ENCODE measurements at places on chromosomes 6 and 20.

GRCh38 chr6:144064402-144065212 lies 30.8 kb downstream of the SF3B5 start:
- H3K36me3 ChIP-seq = no peaks in the 10 kb centered on the region
- peak overlapping the region; percentile 85 for H3K4me3 ChIP-seq
- no peaks in the 10 kb centered on the region for H3K27me3 ChIP-seq
- DNase-seq = peak; percentile 81
- H3K4me1 ChIP-seq = peaks cover 37% of the 10 kb centered on the region

DNA sequence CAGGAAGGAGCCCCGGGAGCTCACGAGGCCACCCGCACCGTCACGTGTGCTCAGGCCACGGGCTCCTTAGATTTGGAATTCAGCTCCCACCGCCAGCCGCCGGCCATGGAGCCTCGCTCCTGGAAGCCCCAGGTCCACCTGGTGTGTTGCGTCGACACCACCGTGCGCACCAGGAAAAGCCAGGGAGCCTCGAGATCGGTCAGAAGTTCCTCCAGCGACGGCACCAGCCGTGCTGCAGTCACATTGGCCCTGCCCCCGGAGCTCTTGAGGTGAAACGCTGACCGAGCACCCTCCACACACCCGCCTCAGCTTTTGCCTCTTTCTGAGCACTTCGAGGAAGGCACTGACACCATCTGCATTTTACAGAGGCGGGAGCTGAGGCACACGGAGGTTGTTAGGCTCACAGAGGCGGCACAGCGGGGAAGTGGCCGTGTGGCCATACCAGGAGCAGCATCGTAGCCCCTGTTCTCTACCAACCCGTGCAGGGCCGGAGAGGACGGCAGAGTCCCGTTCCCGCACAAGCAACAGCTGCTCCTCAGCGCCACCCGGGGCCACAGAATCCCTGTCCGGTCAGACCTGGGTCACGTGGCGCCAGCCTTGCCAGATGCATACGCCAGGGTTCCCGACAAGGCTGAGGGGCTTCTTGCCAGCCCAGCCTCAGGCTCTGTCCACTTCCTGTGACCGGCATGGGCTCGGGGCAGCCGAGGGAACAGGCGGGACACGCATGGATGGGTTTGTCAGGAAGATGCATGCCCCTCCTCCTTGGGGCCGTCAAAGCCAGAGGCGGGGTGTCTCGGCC lies 7.6 kb downstream of the NKAIN4 start:
- no peaks in the 10 kb centered on the region for H3K4me1 ChIP-seq
- no peaks in the 10 kb centered on the region for H3K36me3 ChIP-seq
- no peak overlapping the region for H3K4me3 ChIP-seq
- no peak for DNase-seq

DNA sequence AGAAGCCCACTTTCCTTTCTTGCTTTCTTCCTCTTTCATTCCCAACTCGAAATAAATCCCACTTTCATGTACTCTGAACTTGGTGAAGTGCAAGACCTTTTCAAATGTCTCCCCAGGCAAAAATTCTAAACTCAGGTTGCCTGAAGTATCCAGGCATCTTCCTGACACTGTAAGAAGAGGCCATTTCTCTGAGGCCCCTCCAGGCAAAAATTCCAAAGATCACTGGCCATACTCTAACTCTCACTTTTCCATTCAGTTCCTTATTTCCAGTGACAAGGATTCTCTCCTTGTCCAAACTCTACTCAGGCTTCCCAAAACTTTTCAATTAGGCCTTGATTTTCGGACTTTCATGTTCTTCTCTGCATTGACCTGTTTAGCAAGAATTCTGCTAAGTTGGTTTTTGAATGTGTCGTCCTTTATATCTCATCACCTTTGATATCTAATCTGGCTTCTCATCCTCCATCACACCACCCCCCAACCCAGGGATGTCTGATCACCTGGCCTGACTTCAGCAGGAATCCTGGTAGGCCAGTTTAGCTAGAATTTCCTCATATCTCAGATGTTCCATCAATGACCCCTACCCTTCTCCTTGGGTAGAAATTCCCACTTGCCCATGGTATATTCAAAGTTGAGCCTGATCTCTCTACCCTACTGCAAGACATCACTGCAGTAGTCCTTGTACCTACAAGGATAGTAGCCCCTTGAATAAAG lies 124.9 kb downstream of the RCAN2 start:
- H3K27me3 ChIP-seq = peaks cover 10% of the 10 kb centered on the region
- H3K4me3 ChIP-seq = no peak overlapping the region
- H3K36me3 ChIP-seq = no peaks in the 10 kb centered on the region
- no peak for DNase-seq
- no peak overlapping the region for H3K27ac ChIP-seq
- H3K4me1 ChIP-seq = no peaks in the 10 kb centered on the region

DNA sequence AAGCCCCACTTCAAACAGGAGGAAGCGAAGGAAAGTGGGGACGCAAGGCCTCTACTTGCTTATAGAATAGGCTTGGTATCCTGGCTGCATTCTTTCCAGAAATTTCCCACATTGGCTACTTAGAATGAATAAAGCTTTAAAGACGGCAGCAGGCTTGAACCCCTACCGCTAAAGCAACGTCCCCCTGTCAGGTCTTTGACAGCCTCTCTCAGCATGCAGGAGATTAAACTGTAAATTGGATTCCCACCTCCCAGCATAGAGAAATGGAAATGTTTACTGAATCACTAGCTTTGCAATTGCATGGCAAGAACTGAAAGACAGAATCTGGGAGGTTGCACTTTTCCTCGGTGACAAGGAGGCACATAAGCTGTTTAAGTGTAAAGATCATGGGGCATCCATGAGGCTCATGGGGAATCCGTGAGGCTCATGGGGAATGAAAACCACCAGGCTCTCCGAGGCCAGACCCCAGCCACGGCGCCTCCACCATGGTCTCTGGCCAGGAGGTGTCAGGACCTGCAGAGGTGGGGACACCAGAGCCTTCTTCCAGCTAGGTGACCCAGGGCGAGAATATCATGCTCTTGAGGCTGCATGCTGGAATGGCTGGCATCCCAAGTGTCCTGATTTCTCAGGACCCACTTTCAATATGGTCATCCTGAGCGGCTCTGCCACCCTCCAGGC lies 10.3 kb downstream of the LEMD2 start:
- H3K4me1 ChIP-seq = peaks cover 4% of the 10 kb centered on the region
- no peak for DNase-seq
- no peak overlapping the region for H3K4me3 ChIP-seq
- H3K36me3 ChIP-seq = peaks cover 70% of the 10 kb centered on the region
- H3K27ac ChIP-seq = no peak overlapping the region

DNA sequence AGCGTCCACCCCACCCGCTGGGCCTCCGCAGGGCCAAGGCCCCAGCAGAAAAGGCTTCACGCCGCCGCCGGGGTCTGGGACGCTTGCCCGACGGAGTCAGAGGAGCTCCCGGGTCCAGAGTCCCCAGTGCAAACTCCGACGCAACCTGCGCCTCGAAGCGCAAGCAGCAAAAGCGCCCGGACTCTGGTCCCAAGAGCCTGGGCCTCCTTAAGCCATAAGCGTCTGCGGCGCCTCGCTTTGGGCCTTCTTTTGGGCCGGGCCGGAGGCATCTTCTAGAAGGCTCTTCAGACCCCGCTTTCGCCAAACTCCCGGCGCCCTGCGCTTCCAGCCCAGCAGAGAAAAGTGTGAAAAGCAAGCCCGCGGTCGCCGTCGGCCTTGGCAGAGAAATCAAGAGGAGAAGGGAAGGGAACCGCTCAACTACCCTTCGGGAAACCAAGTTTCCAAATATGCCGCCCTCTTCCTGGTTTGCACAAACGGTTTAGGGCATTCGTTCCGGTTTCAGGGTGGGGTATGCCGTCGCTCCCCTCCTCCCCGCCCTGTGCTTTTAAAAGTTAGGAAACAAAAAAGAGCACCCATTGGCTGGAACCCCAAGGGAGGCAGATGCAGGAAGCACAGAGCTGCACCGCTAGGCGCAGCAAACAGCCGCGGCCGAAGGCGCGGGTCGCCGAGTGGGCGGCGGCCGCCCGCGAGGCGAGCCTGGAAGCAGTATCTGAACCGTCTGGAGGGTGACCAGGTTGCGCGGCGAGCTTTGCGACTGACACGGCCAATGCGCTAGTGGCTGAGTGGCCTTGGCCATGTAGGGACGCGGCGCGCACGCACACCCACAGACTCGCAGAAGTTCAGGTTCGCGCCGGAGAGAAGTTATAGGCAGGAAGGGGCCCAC lies 1.2 kb downstream of the TBX18 start:
- peak overlapping the region; percentile 49 for H3K27ac ChIP-seq
- H3K4me3 ChIP-seq = peak overlapping the region; percentile 52
- H3K4me1 ChIP-seq = peaks cover 6% of the 10 kb centered on the region
- H3K27me3 ChIP-seq = peaks cover 63% of the 10 kb centered on the region
- DNase-seq = no peak
- no peaks in the 10 kb centered on the region for H3K36me3 ChIP-seq

GRCh38 chr6:119962505-119962904 lies 612.9 kb upstream of the MAN1A1 start:
- no peak overlapping the region for H3K27ac ChIP-seq
- H3K27me3 ChIP-seq = no peaks in the 10 kb centered on the region
- H3K4me1 ChIP-seq = no peaks in the 10 kb centered on the region
- no peak for DNase-seq
- no peaks in the 10 kb centered on the region for H3K36me3 ChIP-seq

DNA sequence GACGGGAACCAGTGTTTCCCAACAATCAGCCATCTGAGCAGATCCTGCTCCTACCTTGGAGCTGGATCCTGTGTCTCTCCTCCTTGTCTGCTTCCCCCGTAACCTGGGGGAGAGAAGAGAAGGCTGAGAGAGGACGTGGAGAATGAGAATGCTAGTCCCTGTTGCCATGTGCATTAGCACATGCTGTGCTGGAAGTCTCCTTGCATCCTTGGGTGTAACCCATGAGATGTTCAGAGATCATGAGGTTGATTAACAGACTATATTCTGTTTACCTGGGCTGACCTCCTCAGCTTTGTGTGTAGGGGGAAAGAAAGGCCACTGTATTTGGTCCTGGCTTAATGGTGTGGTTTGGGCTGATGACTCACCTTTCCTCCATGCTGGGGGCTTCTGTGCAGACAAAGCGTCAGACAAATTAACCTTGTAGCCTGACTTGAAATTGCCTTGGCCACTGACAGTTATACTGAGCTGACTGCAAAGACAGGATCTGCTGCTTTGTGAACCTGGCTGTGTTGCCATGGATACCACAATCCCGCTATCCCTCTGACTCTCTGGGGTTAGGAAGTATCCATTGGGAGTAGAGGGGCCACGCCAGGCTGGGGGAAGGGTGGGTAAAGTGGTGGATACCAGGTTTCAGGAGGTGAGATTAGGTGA lies 243.7 kb upstream of the CHD6 start:
- H3K4me1 ChIP-seq = no peaks in the 10 kb centered on the region
- DNase-seq = no peak
- H3K36me3 ChIP-seq = no peaks in the 10 kb centered on the region
- no peak overlapping the region for H3K4me3 ChIP-seq

DNA sequence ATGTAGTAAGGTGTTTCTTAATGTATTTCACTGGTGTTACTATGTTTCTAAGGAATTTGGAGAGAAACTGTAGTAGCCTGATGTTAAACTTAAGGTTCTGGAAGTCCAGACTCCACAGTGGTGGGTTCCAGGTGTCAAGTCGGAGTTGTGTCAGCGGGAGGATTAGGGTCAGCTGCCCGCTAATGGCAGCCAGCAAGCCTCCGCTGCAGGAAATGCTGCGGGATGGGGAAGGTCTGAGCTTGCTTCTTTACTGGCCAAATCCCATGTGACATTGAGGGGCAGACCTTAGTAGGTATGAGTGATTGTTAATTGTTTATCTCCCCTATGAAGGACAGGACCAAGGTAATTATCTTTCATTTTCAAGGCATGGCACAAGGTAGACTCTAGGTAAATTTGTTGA lies 3.7 kb upstream of the ARID1B start:
- no peaks in the 10 kb centered on the region for H3K27me3 ChIP-seq
- H3K4me1 ChIP-seq = peaks cover 14% of the 10 kb centered on the region
- no peak overlapping the region for H3K4me3 ChIP-seq
- DNase-seq = no peak
- no peak overlapping the region for H3K27ac ChIP-seq

DNA sequence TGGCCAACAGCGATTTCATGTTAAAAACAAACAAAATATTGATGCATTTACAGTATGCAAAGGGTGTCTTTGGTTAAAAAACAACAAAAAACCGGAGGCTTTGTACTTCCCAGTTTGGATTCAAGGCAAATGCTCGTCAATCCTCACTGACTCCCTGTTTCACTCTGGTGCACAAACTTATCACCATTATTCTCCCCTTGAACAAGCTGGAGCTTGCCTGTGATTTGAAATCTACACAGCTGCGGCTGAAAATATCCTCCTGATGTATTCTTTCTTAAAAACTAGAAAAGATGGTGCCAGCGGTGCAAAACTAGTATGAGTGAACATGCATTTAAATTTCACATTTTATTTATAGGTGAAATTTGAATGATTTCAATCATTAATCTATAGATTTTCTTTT lies 3.3 kb downstream of the PERP start:
- H3K4me3 ChIP-seq = no peak overlapping the region
- H3K4me1 ChIP-seq = peaks cover 21% of the 10 kb centered on the region
- DNase-seq = no peak
- no peak overlapping the region for H3K27ac ChIP-seq
- H3K36me3 ChIP-seq = no peaks in the 10 kb centered on the region

GRCh38 chr6:108323710-108324466 lies 29.0 kb downstream of the AFG1L start:
- H3K4me1 ChIP-seq = peaks cover 3% of the 10 kb centered on the region
- no peak overlapping the region for H3K27ac ChIP-seq
- H3K27me3 ChIP-seq = no peaks in the 10 kb centered on the region
- no peak overlapping the region for H3K4me3 ChIP-seq
- peaks cover 5% of the 10 kb centered on the region for H3K36me3 ChIP-seq
- DNase-seq = no peak

DNA sequence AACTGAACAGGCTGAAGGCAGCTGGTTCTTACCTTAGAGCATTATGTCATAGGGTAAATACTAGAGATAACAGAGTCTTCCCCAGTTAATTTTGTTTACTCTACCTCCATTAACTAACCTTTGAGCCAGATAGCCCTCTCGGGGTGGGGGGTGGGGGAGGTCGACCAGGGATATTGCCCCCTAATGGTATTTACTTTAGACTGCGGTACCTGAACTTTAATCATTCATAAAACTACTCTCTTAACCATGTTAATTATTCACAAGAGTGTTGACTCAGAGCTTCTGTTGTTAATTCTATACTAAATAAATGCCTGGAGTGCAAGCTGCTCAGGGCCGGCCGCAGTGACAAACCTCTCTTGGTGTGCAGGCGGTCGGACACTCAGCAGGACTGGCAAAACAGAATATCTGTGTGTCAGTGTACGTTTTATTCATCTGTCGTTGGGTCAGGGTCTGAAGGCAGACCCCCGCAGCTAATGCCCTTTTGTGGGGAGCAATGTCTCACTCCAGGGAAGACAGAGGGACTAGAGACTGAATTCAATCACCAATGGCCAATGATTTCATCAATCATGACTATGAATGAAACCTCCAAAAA lies 152.4 kb upstream of the COL21A1 start:
- no peak overlapping the region for H3K27ac ChIP-seq
- no peaks in the 10 kb centered on the region for H3K36me3 ChIP-seq
- no peak overlapping the region for H3K4me3 ChIP-seq
- peaks cover 4% of the 10 kb centered on the region for H3K27me3 ChIP-seq
- DNase-seq = no peak

Measured in T-helper 2 cell treated with Interferon-gamma antibody and Interleukin-4, amounts not matched to agents 5 μg/mL and 100 μg/mL, for 36 hours (primary cell).